ENCODE measurements at places on chromosomes 4 and X.

DNA sequence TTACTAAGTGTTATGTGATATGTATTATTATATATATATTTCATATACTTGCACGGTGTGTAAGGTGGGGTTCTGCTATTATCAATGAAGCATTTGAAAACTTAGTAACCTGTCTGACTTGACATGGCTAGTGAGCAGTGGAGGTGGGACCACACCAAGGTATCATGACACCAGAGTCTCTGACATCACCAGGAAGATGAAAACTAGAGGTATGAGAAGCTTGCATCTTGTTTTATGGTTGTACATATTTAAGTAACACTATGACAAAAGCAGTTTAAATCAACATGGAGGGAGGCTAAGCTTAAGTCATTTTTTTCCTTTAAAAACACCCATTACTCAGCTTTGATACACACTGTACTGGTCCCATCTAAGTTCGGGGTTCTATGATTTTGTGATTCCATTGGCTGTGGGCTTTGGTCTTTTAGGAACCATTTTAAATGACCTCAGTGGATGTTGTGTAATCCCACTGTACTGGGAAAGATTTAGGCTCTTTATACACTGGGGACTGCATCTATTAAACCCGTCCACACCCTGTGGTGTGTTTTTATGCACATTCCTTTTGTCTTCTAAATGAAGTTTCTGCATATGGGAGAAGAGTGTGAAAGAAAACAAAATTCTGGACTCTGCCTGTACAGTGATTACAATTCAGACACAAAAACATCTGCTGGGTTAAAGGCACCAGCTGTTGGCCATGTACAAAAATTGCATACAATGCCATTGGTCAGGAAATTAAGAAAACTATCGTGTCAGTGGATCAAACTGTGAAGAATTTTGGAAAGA is 570.6 kb downstream of the SPRY1 start:
- DNase-seq = no peak

GRCh38 chrX:71919431-71919830 is 8.8 kb downstream of the NHSL2 start:
- DNase-seq = no peak

DNA sequence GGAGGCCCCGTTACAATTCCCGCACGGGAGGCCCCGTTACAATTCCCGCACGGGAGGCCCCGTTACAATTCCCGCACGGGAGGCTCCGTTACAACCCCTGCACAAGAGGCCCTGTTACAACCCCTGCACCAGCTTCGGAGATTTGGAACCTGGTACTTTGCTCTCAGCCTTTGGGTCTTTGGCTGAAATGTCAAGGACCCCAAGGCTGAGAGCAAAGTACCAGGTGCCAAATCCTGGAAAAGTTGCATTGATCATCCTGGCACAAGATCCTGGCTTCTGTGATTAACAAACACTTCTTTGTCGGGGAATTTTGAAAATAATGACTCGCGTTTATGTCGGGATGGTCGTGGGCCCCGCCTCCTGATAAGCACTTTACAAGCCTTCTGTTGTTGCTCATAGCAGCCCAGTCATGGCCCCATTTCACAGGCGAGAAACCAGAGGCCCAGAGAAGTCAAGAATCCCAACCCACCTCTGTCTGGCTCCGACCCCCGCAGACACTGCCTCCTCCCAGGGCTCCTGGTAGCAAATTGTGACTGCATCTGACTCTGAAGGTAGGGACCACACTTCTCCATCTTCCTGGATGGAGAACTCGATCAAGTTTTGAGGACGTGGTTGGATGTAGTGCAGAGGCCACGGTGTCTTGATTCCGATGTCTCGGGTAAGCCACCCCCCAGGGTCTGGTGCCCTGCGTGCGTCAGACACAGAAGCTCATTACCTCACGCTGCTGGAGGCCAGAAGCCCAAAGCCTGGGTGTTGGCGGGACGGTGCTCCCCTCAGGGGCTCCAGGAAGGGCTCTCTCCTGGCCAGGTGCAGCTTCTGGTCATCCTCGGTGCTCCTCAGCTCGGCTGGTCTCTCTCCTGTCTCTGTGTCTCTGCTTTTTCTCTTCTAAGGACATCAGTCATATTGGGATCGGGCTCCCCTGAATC is 60.3 kb downstream of the ADRA2C start:
- no peak for DNase-seq

- no peak for DNase-seq
These were observed 87.2 kb downstream of the RASL11B start for GRCh38 chr4:52949336-52949735.

DNA sequence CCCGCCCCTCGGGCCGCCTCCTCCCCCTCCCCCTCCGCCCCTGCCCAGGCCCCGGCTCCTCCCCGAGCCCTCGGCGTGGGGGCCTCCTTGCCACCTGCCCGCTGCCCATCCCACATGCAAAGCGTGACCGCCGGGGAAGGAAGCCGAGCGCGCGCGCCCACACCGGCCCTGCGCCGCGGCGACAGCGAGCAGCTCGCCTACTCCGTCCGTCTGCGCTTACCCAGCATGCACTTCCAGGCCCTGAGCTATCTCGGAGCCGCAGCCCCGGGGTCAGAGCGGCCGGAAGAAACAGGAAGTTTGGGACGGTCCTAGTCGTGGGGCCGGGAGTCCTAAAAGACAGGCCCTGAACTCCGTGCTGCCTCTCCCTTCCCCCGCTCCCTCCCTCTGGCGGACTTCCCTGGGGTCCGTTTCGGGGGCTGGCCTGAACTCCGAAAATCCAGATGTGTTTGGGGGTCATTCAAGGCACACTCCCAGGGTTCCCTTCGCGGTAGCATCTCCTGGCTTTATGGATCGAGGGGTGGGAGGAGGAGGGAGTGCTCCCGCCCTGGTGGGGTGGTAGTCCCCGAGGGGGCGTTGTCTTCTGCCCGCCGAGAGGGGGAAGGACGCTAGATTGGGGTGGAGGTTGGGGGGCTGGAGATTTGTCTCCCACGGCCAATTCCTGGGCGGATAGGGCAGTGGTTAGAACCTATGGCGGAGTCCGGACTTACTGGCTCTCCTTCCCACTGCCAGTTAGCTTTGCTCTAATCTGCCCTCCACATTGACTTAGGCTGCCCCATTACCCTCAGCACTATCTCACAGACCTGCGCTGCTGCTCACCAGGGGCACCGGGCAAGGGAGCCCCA is 25.0 kb upstream of the BCORL1 start:
- DNase-seq = no peak

All from C1 segment of cervical spinal cord (tissue), 14 donors.